DMS53 (cell line): ENCODE measurements at places on chromosomes 4 and X.
A peak's percentile ranks its signal among the peaks of the same experiment; 100 is the strongest.

DNA sequence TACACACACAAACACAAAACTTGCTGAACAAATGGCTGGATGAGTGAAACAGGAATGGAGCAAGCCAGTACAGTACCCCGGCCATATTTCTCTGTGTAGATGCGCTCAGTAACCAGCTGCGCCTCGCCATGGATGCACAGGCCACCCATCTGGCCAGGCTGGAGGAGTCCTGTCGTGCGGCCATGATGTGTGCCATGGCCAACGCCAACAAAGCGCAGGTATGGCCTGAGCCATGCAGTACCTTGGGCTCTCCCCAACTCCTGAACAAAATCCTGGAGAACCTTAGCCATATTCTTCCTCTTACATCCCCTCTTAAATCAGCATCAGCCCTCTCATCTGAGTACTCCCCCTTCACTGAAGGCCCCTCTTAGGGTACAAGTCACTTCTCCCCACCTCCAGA lies 4.4 kb downstream of the HSD17B10 start:
- DNase-seq, result no peak

DNA sequence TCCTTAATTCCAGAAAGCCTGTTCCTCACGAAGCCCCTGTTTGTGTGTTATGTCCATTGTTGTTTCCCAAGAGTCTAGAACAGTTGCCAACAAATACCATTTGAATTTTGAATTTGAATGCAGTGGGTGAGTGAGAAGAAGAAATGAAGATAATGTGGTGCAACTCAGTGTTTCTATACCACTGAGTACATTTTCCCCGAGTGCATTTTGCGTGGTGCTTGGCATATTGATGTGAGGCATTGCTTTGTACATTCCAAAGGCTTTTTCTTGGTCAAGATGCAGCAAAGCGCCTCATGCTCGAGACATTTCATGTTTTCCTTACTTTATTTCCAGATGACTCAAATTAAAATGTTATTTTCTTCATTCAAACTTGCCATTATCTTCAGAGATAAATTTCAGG lies 253.1 kb upstream of the RPS6KA3 start:
- DNase-seq, result no peak

DNA sequence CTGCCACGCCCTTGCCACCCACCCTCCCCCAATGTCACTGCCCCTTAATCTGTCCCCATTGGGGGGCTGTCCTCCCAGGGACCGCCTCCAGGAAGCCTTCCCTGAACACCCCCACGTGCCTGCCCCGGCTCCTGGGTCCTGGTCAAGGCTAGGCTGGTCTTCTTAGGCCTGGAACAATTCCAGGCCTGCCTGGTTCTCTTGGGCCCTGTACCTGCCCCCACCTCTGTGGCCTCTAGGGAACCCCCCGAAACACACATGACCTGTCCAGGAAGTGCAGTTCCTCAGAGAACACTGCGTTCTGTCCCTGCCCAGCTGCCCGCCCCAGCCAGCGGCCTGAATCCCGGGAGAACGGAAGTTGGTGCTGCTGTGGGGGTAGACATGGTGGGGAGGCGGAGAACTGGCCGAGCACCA lies 5.1 kb downstream of the MXD4 start:
- DNase-seq, result no peak

GRCh38 chr4:17898553-17899055 lies 87.8 kb downstream of the NCAPG start:
- no peak for DNase-seq

GRCh38 chrX:66030505-66031317 lies 9.2 kb downstream of the VSIG4 start:
- DNase-seq, result peak; percentile 37

DNA sequence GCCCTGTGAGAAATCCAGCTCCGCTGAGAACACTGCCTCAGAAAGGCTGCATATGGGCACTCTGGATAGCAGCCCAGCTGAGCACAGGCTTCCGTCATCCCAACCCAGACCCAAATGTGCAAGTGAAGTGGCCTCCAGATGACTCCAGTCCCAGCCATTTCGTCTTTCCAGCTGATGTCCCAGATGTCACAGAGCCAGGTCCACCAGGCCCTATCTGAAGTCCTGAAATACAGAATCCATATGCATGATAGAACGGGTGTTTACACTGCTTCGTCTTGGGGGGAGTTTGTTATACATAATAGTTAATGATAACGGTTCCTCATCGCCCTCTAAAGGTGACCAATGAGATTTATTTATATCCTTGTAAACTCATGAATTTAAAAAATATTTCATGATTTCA lies 72.6 kb upstream of the TRIM2 start:
- DNase-seq, result no peak
